ENCODE measurements at places on chromosomes 2 and 18.

- DNase-seq = no peak
Observed at GRCh38 chr2:130805613-130806012, 31.1 kb upstream of the ARHGEF4 start.

GRCh38 chr18:80191907-80192652 lies 55.2 kb downstream of the PARD6G start:
- no peak for DNase-seq

DNA sequence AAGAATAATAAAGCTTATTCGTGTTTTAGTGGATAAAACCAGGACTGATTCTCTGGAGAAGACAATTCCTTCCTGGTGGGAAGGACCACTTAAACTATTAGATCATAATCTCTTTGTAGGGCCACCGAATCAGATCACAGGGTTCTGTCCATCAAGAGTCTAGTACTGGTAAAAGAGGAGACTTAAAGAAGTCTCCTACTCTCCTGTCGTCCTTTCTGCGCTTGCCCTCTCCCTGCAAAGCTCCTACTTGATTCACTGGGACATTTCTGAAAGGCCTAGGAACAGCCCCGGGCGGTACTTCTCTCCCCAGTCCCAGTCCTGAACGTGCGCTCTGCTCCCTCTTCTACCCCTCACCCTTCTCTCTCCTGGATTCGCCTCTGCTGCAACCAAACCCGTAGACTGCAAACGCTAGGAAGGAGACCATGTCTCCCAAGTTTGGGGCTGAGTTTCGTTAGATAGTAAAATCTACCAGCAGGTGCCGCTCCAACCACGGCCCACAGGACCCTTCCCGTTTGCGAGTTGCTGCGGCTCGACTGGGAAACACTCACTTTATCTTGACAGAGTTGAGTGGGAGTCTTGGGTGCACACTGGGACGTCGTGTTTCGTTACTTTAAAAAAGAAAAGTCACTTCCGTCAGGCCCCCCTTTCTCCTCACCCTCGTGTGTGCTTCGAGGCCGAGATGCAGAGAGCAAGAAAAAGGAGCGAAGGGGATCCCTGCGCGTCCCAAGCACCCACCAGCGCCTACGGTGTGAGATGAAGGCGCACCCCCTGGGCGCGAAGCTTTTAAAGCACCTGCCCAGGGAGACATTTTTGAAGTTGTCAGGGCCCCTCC lies 923 bp downstream of the FIGLA start:
- no peak for DNase-seq

GRCh38 chr2:97999536-97999935 lies 3.8 kb upstream of the TMEM131 start:
- no peak for DNase-seq

GRCh38 chr2:1817256-1818051 lies 73.1 kb upstream of the PXDN start:
- peak; percentile 13 for DNase-seq

GRCh38 chr2:10064932-10065772 lies 15.1 kb downstream of the CYS1 start:
- no peak for DNase-seq

DNA sequence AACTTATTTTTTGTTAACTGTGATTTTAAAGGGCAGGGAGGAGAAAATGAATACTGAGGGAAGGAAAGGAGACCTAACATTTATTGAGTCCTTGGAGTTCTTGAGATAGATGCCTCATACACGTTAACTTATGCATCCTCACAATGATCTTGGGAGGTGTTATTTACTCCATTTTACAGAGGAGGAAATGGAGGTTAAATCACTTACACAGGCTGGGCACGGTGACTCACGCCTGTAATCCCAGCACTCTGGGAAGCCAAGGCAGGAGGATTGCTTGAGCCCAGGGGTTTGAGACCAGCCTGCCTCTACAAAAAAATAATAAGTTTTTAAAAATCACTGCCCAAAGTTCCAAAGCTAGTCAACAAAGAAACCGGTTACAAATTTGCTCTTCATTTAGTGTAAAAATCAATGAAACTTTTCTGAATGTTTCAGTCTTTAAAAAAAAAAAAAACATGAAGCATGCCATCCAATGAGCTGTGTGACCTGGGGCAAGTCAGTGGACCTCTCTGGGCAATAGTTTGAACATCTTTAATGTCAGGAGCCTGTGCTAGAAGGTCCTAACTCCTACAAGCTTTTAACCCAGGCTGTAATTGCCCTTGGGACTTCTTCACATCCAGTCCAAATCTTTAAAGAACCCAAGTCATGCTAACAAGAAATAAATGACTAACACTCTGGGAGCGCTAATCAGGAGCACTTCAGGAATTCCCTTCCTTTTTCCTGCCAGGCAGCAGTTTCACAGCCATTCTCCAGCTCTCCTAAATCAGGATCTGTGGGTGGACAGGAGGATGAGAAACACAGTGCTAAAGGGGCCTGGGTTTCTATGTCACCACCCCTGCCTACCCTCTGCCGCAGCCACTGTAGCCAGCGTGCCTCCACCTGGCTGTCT lies 176.4 kb downstream of the TMEM247 start:
- no peak for DNase-seq

- no peak for DNase-seq
Observed at GRCh38 chr18:36728345-36728744, 100.5 kb downstream of the TPGS2 start.

GRCh38 chr2:10301941-10302478 lies 694 bp upstream of the HPCAL1 start:
- DNase-seq = no peak

DNA sequence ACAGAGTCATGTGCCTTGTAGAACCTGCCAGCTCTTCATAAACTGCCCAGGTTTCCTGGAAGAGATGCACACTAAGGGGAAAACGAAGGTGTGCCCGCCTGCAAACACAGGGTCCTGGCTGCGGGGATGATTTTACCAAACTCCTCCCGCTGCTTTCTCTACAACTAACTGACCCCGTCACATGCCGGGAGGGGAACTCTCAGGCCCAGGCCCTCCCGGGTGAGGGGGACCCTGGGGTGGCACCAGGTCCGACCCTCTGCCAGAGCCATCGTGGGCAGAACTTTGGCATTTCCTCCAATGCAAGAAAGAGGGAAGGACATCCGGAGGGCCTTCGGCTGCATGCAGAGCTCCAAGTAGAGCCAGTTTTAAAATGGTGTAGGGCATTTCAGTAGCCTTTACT lies 28.6 kb downstream of the CAPN13 start:
- no peak for DNase-seq

GRCh38 chr18:6795307-6795706 lies 65.8 kb downstream of the ARHGAP28 start:
- no peak for DNase-seq

DNA sequence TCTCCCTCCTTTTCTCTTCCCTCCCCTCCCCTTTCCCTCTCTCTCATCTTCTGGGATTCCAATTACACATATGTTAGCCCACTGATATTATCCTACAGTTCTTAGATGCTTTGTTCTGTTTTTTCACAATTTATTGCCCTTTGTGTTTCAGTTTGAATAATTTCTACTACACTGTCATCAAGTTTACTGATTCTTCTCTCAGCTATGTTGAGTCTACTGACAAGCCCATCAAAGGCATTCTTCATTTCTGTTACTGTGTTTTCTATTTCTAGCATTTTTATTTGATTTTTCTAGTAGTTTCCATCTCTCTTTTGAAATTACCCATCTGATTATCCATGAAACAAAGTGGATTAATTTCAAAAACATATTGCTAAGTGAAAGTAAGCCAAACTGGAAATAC lies 219.6 kb downstream of the TNS1 start:
- no peak for DNase-seq

DNA sequence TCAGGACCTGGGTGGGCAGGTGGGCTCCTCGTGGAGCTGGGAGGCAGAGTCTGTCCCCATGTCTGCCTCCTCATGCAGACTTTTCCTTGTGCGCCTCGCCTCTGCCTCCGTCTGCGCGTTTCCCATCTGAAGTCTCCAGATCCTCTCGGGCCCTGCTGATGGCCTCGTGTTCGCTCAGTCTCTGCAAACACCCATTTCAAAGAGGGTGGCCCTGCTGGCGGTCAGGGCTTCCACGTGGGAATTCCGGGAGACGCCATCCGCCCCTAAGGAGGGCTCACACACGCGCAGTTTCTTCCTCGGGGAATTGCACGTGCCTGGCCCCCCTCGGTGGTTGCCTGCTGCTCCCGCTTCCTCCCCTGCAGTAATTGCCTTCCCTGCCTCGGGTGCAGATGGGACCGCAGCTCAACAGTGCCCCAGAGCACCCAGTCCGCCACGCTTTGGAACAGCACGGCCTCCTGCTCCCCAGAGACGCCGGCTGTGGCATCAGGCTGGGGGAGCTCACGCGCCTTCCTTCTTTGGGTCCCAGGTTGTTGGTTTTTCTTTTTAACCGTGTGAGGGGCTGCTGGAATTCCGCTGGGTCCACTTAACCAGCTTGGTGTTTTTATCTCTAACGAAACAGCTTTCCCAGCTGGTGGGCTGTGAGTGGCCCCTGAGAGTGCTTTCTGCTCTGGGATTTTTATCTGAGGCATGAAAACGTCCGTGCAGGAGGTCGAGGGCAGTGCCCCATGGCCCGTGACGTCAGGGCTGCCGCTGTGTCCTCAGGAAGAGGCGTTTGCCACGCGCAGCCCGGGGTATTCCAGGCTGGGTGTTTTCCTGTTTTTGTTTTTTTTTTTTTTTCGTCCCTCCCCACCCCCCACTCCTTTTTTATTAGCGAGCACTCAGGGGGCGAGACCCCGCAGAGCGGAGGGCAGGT lies 16.1 kb downstream of the NFATC1 start:
- DNase-seq = no peak

GRCh38 chr2:70767079-70767698 lies 811 bp downstream of the ADD2 start:
- DNase-seq = no peak

GRCh38 chr2:24821433-24821891 lies 28.2 kb downstream of the CENPO start:
- DNase-seq = no peak

DNA sequence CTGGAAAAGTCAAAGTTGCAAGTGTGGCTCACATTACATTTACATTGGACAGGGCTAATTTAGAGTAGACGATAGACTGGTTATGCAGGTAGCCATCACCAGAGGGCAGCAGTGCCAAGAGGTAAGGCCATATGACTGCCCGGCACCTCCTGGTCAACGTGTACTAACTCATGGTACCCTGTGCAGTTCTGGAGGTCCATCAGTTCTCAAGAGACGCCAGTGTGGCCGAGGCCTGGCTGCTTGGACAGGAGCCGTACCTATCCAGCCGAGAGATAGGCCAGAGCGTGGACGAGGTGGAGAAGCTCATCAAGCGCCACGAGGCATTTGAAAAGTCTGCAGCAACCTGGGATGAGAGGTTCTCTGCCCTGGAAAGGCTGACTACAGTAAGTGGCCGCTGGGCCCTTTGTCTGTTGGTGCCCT lies 65.8 kb upstream of the EML6 start:
- DNase-seq = no peak

- no peak for DNase-seq
Observed at GRCh38 chr2:241041589-241042158, 43.3 kb downstream of the SNED1 start.

DNA sequence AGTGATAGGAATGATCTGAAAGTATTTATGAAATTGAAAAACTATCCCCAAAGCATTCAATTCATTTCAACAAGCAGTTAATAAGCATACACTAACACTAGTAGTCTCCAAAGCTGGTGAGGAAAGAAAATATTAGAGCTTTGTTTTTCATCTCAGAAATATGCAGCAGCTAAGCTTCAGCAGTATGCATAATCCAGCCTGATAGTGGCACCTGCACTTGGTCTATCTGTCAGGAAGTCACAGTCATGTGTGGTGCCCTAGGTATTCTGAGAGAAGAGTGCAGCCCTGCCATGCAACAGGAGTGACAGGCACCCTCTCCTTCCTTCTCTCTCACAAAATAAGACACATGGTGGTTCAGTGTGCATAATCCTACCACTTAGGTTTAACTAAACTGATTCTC lies 158.8 kb downstream of the DYM start:
- no peak for DNase-seq

DNA sequence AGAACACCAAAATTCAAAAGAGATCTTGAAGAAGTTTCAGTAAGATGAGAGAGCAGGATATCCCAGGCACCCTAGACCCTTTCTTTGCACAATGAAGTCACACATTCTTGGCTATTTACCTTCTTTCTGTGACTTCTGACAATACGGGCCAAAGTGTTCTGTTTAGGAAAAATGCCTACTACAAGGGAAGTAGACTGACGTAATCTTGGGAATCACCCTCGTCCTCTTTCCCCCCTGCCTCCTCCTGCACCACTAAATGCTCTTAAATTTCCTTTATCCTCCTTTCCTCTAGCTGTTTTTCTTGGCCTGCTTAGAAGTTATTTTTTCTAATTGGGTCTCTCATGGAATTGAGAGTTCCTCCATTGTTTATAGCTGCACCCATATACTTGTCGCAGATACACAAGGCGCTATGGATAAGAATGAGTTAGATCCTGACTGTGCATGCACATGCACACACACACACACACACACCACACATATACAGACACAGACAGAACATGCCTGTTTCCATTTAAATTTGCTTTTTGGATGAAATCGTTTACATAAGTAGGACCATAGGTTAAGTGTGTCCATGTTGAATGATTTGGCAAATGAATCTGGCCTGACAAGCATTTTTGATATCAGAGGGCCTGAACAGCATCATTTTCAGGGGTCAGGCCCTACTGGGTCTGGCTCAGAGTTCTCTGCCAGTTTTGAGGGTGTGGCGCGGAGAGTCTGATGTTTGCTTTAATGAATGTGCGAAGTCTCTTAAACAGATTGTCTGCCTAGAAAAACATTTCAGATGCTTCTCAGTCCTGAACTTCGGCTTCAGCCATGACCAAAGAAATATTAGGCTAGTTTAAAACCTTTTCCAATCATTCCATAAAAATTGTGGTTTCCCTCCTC lies 131.9 kb upstream of the NT5C1B start:
- DNase-seq = no peak

DNA sequence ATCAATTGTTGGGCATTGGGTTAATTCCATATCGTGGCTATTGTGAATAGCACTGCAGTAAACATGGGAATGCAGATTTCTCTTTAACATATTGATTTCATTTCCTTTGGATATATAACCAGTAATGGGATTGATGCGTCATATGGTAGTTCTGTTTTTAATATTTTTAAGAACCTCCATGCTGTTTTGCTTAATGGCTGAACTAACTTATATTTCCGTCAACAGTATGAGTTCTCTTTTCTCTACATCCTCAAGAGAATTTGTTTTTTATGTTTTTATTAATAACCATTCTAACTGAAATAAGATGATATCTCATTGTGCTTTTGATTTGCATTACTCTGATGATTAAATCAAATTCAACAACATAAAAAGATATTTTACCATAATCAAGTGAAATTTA lies 228.5 kb upstream of the FSIP2 start:
- no peak for DNase-seq

- DNase-seq = no peak
Observed at GRCh38 chr18:48623468-48624235, 84.8 kb downstream of the CTIF start.

- DNase-seq = no peak
Observed at GRCh38 chr2:199606193-199606780, 148.5 kb upstream of the SATB2 start.

GRCh38 chr2:231795525-231796327 lies 9.5 kb downstream of the COPS7B start:
- no peak for DNase-seq

All from cortex of kidney (tissue), 1 donor.